ENCODE measurements at places on chromosomes 4 and X.
A peak's percentile ranks its signal among the peaks of the same experiment; 100 is the strongest.

- no peak for DNase-seq
Observed at GRCh38 chrX:118211891-118212816, 95.5 kb upstream of the KLHL13 start.

GRCh38 chrX:13126775-13127174 is 82.4 kb upstream of the FAM9C start:
- DNase-seq = no peak

- DNase-seq = no peak
Observed at GRCh38 chrX:43860646-43861370, 21.4 kb downstream of the MAOB start.

DNA sequence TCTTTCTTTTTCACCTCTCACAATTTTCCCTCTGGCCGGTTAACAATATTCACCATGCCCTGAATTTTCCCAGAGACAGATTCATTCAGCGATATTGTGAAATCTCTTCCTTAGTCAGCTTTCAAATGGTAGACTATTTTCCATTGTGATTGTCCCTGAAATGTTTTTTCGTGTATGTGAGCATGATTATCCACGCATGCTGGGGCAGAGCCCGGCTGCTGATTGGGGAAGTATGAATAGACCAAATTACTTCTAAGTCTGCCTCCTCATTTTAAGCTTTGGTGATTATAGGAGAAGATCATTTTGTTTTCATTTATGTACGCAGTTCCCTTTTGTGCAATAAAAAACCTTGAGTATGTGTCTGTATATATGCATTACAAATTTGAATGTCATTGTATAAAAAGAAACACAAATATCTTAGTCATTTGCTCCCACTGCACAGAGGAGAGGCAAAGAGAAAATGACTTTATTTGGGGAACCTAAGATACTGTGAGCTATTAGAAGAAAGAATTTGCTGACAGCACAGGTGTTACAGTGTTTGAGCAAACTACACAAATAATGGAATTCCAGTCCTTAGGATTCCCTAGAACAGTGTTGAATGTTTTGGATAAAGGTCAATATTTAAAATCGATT is 11.3 kb downstream of the DTHD1 start:
- no peak for DNase-seq

DNA sequence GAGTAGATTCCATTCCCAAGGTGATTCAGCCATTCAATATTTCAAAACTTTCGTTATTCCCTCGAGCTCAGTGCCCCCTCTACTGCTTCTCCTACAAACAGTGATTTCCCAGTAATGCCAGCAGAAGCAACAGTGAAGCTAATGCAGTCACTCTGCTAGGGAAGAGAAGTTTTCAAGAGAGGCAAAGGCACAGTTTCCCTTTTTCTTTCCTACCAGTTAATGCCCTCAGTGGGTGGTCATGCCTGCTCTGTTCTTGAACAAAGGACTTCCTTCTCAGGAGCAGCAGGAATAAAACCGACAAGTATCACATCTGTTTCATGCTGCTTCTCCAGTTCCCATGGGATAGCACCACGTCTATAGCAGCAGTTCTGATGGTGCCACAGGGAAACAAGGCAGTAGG is 317.2 kb downstream of the TENM3 start:
- DNase-seq = no peak

- no peak for DNase-seq
Observed at GRCh38 chr4:62226082-62226481, 1026.0 kb downstream of the ADGRL3 start.

GRCh38 chr4:47721892-47722575 is 115.8 kb downstream of the CORIN start:
- no peak for DNase-seq

DNA sequence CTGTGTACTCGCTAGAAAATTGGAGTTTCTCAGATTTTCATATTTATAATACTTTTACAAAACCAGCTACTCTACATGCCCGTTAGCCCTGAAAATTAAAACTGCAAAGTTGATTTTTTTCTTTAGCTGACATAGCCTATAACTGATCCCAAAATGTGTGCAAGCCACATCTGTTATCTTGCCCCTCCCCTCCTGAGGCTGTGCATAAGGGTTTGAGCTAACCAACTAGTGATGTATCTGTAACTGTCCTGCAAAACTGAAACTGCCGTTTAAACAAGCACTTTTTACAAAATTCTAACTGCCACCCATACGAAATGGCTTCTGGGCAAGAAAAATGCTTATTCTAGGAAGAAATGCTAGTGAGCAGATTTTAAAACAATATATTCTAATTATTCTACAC is 59.1 kb downstream of the EDNRA start:
- DNase-seq = no peak

DNA sequence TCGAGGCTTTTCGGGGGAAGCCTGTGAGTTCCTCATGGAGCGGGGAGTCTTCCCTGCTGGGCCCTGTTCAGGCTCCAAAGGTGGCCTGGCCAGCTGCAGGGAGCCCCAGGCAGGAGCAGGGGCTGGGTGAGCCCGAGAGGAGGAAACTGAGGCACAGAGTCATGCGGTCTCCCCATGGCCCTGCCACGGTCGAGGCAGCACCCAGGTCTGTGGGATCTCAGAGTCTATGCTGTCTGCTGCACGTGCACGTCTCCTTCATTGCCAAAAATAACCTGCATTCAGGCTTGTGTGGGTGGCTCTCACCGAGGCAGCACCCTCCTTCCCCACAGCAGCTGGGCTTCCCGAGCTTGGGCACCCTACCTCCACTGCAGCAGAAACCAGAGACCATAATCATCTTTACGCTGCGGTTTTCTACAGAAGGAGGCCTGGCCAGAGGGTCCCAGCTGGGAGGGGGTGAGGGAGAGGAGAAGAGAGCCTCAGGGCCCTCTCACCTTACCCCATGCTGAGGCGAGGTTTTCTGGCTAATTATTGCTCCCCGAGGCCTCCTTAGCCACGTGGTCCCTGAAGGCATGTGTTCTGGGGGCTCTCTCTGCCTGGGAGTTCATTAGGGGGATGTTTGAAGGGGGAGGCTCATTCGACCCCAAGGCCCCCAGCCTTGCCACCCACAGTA is 64.3 kb downstream of the CPZ start:
- DNase-seq = no peak

- DNase-seq = no peak
Observed at GRCh38 chr4:22803512-22803911, 110.8 kb downstream of the GBA3 start.

GRCh38 chrX:25851141-25851540 is 287.0 kb upstream of the MAGEB18 start:
- DNase-seq = no peak

DNA sequence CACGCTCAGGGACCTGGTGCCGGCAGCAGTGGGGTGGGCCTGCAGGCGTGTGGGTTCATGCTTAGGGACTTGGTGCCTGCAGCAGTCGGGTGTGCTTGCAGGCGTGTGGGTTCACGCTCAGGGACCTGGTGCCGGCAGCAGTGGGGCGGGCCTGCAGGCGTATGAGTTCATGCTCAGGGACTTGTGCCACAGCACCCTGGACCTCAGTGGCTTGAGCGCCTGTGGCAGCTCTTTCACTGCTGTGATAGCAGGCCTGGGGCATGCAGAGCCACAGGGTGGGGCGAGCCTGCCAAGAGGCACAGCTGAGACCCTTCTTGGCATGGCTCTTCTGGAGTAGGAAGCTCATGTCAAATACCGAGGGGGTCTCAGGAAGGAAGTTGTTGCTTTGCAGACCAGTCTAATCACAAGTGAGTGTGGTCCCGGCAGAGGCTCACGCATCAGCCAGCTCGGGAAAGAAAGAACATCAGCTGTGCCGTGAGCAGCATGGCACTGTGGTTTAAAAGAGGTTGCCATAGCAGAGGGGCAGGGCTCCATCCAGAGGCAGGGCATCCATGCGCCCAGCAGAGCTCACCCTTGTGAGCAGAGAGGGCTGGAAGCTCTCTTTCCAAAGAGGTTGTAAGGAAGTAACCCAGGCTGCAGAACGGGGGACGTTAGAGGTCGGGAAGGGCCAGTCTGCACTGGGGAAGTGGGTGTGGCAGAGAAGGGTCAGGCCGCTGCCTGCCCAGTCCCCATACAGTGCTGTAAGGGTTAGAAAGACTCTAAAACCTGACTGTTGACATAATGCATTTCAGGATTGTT is 21.1 kb downstream of the PIGG start:
- DNase-seq = no peak

GRCh38 chr4:42615131-42615763 is 41.7 kb downstream of the ATP8A1 start:
- DNase-seq = no peak

DNA sequence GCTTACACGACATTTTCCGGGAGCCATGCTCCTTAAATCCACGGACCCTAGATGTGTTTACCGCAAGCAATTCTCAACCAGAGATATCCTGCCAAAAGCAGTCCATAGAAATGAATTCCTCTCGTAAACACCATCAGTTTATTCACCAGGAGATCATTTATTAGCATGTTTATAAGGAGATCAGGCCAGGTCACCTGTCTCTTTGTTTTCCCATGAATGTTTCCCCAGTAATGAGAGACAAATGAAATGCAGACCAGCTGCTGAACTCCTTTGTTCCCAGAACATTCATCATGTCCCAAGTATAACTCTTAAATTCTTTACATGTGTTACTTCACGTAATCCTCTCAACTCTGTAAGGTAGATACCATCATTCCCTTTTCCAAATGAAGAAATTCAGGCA is 137.1 kb downstream of the DDX53 start:
- no peak for DNase-seq

- peak; percentile 82 for DNase-seq
Observed at GRCh38 chr4:41418444-41418843, 119.5 kb upstream of the LIMCH1 start.

DNA sequence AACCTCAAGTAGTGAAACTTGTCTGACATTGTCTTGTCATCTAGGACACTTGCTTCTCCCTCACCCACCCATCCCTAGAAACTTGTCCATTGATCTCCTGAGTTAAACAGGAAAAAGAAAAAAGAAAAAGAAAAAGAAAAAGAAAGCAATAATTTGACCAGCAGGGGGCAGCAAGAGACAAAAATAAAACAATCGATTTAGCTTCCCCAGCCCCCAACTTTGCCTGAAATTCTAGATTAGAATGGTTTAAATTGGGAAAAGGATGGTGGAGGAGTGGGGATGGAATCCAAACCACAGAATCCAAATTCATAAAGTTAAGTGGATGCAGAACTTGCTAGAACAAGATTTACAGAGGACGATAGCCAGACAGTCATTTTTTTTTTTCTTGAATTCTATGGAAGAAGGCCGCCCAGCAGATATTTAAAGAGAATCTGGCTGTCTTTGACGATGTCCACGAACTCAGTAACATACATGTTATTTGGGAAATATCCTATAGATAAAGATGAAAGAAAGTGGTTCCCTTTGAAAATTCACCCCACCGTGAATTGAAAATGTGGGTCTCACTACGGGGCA is 282.9 kb downstream of the USP46 start:
- DNase-seq = peak; percentile 12

DNA sequence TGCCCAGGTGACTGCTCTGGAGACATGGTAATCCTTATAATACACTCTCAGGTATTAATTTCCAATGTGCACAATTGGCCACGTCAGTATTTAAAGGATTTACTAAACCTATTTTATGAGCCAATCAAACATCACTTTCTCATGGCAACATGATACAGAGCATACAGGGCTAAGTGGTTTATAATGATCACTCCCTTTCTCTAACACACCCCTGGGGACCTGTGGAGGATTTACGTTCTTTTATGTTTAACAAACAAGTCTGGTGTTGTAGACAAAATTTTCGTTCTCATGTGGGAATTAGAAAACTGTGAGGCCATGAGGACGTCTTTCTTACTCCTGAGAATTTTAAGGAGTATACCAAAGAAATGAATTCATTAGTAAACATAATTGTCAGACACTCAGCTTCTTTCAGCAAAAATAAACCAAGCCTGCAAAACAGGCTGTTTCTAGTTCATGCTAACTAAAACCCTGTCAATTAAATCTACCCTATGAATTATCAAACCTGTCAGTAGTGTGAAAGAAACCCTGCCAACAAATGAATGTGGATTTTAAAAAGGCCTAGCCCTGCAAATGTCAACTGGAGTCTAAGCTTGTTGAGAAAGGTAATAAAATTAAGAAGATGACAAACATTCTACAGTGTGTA is 155.8 kb downstream of the PDGFC start:
- DNase-seq = no peak
